CD4-positive, alpha-beta T cell treated with Interleukin-2 at 100 ng/mL for 4 hours (primary cell): ENCODE measurements at places on chromosomes 2 and 18.

- DNase-seq = no peak
These were observed 48.0 kb downstream of the HDLBP start for GRCh38 chr2:241267249-241268067.

DNA sequence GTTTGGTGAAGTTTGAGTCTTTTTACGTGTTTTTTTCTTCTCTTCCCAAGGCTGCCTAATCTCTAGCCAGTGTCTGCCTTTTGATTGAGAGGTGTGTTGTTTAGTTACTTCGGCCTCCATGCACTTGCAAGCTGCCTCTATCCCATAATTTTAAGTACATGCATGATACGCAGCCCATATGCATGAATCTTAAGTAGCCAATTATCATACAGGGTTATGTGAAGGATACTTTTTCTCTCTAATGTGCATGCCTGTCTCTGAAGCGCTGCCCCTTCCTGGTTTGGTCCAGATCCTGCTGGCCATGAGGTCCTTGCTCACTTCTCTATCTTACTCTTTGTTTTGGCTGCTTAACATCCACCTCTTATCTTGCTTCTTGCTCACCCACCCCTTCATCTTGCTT, 73.9 kb upstream of the PID1 start:
- DNase-seq = no peak

DNA sequence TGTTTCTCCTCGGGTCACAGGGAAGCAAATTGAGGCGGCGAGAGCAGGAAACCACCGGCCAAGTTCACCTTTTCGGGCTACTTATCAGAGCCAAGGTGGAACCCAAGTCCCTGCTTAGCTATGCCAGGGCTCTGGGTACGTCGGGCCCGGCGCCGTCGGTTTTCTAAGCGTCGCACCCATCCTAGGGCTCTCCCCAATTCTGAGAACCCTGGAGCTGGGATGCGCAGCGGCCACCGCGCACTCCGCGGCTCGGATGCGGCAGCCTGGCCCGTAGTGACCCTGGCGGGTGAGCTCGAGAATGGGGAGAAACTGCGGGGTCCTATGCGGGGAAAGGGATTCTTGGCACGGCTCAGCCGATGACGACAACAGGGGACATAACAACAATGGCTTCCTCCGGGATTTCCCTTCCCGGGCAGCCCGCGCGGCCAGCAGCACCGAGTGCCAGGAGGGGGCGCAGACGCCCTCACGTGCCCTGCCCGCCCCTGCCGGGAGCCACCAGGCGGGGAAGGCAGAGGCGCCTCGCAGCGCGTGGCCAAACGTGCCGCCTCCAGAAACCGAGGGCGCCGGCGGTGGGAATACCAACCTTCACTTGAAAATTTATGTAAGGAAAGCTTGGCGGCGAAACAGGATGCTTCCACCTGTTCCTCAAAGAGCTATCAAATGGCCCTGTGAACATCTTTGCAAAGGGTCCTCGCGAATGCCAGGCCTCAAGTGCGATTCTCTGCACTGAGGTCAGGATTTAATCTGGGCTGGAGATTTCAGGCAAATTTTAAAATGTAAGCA, 2.1 kb upstream of the SLC30A3 start:
- peak; percentile 61 for DNase-seq

DNA sequence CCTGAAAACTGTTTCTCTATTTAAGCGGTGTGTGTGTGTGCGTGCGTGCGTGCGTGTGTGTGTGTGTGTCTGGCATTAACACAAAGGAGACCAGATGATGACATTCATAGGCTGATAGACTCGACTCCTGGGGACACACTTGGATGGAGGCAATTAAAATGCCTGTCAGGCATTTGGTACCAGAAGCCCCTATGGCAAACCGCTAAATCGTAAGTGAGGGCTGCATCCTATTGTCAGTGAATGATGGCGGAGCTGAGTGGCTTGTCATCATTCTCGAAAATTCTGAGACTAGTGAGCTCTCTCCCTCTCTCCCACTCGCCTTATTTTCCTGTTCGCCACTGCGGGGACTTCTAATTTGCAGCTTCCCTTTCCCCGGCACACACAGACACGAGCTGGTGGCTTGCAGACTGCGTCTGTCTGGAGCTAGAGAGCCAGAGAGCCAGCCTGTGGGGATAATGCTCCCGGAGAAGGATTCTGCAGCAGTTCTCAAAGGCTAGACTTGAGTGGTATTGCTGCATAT, 155.4 kb downstream of the MAP2 start:
- no peak for DNase-seq

DNA sequence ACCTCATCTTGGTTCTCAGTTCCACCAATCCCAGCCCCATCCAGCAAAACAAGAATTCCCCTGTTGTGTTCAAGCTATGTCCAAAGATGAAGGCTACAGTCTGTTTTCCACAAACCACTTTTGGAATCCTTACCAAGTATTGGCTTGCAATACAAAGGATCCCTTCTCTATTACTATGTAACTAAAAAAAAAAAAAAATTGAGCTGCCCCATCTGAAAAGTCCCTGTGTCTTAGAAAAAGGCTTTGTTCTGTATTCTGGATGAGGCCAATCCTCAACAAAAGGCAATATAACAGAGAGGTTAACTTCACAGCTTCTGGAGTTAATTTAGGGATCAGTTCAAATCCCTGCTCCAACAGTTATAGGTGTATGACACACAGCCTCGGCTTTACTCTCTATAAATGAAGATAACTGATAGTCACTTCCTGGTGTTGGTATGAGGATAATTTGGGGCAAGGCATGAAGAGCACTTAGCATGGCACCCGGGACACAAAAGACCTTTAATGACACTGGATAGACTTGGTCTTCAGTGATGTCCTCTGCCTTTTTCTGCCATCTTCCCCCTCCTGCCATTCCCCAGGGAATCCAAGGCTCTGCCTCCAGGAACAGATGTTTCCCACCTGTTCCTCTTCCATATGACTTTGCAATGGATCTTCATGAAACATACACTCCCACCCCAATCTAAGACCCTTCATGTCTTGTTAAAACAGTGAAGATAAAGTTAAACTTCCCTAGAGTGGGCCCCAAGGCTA, 61.2 kb upstream of the ATL2 start:
- DNase-seq = no peak

DNA sequence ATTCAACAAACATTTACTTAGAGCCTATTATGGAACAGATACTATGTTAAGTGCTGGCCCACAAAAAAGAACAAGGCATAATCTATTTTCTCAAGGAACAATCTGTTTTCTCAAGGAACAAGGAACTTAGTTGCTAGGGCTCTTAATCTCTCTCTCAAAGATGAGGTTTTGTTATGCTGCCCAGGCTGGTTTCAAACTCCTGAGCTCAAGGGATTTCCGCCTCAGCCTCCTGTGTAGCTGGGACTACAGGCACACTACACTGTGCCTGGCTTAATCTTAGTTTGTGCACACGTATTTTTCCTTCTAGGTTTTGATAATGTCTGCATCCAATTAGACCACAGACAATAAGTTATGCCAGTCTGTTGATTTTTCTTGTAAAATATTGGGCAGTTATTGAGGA, 89.5 kb downstream of the PTH2R start:
- no peak for DNase-seq

- DNase-seq = peak; percentile 49
These were observed 48.5 kb downstream of the LPIN2 start for GRCh38 chr18:2964361-2965010.

DNA sequence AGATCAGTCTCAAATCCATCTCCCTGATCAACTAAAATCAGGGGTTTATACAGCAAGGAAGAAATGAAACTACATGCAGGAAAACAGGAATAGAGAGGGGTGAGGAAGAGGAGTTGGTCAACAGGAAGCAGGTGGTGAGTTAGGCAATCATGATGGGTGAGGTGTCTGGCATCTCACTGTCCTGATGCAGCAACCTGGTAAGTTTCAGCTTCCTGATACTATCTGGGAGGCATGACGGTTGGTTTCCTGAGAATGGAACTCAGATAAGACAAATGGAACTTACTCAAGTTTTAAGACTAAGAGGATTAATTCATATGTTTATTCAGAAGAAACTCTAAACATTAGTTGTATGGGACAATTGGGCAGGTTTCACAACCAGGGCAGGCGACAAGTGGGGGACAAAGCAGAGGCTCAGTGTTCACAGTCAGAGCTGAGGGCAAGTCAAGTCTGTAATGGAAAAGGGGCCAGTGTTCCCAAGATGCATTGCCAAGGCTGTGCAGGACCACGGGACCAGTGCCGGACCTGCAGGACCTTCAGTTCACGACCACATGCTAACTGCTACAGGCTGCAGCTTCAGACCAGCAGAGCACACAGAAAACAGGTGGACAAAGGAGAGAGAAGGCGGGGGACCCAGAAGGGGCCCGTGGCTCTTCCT, 17.7 kb upstream of the GALM start:
- DNase-seq = no peak

DNA sequence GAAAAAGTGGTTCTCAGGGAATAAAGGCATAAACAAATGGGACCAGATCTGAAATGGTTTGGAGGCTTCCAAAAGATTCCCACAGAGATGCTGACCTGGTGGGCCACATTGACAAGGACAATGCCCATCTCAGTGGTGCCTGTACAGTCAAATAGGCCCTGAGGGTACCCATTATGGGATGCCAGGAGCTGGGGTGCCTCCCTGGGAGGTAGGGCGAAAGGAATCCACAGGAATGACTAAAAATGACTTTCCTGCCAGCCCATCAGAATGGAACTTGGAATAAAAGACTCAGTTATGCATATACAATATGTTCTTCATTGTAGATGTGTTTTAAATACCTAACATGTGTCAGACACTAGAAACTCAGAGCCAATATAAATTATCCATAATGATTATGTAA, 248.5 kb downstream of the RNF144A start:
- no peak for DNase-seq

- DNase-seq = peak; percentile 65
These were observed 492.4 kb downstream of the PLCL1 start for GRCh38 chr2:198296665-198297308.

- no peak for DNase-seq
These were observed 7.2 kb downstream of the TGFA start for GRCh38 chr2:70546376-70546775.

DNA sequence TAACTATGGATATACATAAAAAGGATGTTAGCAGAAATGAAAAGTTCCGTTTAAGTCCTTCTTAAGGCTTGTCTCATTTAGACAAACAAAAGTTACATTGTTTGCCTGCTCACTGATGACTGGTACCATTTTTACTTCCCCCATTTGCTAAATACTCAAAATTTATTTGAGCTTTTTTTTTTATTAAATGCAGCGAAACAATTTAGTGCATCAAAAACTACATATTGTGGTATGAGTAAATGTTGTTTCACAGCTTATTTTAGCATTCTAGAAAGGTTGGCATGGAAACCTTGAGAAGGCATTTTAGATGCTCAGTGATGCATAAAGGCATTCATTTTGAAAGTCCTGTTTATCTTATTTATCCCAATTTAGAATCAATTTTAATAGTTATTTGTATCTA, 100.0 kb downstream of the MAP2 start:
- no peak for DNase-seq

GRCh38 chr2:23600346-23600745, 215.4 kb downstream of the KLHL29 start:
- DNase-seq = no peak

GRCh38 chr2:15436195-15436594, 124.9 kb downstream of the NBAS start:
- no peak for DNase-seq

DNA sequence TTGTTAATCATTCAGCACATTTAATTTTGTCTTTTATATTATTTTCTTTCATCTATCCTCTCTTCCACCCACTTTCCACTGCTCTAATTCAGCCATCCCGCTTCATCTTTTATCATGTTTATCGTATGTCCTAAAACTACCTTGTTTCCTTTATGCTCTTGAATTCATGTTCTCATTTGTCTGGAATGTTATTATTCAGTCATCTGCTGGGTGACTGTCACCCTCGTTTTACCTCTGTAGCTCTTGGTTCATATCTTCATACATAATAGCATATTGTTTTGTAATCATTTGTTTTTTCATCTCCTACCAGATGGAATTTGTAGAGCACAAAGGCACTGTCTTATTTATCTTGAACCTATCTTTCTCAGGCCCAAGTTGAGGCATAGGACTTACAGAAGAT, 37.0 kb downstream of the SMCHD1 start:
- DNase-seq = no peak

- no peak for DNase-seq
These were observed 15.4 kb downstream of the FBXO15 start for GRCh38 chr18:74132201-74132600.

DNA sequence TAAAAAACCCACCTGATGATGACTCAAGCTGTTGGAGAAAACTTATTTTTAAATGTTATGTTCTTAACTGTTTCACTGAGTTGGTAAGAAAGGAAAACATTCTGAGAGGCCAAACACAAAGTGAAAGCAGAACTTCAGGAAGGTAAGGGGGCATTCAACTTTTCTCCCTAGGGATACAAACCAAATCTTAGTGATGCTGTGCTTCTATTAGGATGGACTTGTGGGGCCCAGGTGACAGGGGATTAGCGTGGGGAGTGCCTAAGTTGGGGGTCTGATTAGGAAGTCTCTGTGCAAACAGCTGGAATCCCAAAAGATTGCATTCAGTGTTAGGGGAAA, 18.5 kb downstream of the PDCL3 start:
- no peak for DNase-seq

DNA sequence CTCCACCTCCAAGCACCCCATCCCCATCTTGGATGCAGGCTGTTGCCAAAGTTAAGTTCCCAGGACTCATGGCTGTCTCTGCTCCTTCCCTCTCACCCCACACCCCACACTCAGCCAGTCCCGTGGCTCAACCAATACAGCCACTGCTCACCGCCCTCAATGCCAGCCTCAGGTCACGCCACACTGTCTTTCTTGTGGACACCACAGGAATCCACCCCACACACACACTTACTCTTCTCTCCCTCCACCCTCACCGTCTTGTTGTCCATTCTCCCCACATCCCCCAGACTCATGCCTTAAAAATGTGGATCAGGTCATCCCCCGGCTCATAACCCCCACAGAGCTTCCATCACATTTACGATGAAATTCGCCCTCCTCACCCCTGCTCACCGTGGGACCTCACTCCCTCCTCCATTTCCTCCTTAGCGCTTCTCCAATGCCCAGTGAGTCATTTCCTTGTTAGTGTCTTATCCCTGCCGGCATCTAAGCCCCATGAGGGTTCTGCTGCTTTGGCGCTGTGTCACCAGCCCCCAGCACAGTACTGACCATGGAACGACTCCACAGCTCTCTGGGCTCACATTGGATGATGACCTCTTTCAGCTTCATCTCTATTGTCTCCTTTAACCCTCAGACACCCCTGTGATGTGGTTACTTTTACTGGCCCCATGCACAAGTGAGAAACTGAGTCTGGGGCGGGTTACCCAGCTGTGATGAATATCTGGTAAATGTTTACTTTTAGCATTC, 13.8 kb downstream of the MLPH start:
- no peak for DNase-seq

GRCh38 chr2:85503168-85503850, 35.7 kb upstream of the MAT2A start:
- no peak for DNase-seq

DNA sequence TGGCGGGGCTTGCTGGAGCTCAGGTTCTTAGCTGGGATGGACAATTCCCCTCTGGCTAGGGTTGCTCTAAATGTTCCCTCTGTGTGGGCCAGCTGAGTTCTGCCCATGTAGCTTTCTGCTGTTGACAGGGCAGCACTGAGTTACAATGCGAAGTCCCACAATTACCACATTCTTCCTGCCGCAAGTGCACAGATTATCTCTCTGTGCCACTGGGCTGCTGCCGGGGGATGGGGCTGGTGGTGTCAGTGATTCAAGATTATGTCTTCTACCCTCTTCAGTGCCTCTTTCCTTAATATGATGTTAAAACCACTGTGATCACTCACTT, 708.1 kb downstream of the SLC4A3 start:
- DNase-seq = no peak
